ENCODE measurements at places on chromosomes 4 and X.

- peak; percentile 15 for DNase-seq
Measured at GRCh38 chrX:2500091-2500802, 529 bp downstream of the DHRSX start.

DNA sequence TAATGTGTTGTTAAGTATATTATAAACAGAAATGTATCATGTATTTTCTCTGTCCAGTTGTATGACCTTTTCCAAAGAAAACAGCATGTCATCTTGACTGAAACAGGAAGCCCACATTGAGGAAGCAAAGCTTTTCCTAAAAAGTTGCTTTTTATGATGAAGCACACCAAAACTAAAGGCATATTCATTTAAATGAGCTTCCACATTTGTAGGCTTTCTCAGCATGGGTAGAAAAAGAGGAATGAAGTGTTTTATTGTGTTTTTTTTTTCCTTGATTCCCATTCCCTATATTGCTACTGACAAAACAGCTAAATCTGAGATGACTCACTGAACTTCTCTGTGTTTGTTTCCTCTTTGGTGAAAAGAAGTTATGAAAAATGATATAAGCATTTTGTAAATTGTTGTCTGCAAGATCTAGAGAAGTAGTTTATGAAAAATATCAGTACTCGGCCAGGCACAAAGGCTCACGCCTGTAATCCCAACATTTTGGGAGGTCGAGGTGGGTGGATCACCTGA lies 32.5 kb upstream of the FRAS1 start:
- no peak for DNase-seq

- no peak for DNase-seq
Measured at GRCh38 chr4:8308856-8309771, 39.6 kb downstream of the HTRA3 start.

GRCh38 chr4:114041117-114041475 lies 61.6 kb upstream of the ARSJ start:
- no peak for DNase-seq

- no peak for DNase-seq
Measured at GRCh38 chr4:26196567-26196966, 124.2 kb upstream of the RBPJ start.
